ENCODE measurements at places on chromosomes 5 and 9.

GRCh38 chr5:1432296-1432695 is 12.9 kb downstream of the SLC6A3 start:
- no peak for DNase-seq

DNA sequence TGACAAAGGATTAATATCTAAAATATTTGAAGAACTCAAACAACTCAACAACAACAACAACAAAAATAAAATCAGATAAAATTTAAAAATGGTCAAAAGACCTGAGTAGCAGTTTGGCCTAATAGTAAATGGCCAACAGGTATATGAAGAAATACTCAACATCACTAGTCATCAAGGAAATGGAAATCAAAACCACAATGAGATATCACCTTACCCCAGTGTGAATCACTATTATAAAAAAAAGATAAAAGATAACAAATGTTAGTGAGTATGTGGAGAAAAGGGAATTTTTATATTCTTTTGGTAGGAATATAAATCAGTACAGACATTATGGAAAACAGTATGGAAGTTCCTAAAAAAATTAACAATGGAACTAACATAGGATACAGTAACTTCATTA is 247.9 kb upstream of the TRPC7 start:
- no peak for DNase-seq

GRCh38 chr9:130498298-130498917 is 53.6 kb downstream of the ASS1 start:
- no peak for DNase-seq

- DNase-seq: no peak
These were observed 355.1 kb upstream of the GRIA1 start for GRCh38 chr5:153135411-153135810.

- DNase-seq: no peak
These were observed 165.4 kb upstream of the LHFPL2 start for GRCh38 chr5:78813906-78814530.

DNA sequence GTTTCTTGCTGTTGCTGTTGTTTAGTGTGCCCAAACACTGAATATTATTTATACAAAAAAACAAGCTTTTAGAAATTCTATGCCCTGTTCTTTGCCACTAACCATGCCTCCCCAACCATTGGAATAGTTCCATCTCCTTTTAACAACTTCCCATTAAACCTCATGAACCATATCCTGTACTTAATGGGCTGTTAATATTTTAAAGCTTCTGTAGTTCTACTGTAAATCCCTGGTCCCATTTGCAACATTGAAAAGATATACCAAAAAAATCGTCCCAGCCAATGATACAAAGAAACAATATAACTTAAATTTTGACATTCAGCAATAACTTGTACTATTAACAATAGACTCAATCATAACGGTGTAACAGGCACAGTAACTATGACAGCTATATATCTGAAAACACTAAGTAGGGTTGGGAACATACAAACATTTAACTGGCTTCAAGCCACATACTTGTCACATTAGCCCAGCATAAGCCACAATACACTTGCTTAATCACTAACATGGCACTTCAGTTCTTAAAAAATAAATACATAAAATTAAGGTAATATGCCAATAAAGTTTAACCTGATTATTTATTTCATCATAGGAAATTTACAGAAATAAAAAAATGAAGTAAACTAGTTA is 86.1 kb downstream of the ADAMTS6 start:
- DNase-seq: no peak

GRCh38 chr5:776862-777711 is 7.4 kb downstream of the ZDHHC11B start:
- no peak for DNase-seq

GRCh38 chr5:73027361-73027760 is 71.5 kb downstream of the FCHO2 start:
- no peak for DNase-seq

- no peak for DNase-seq
These were observed 891 bp downstream of the IRX4 start for GRCh38 chr5:1881731-1882336.

- DNase-seq: no peak
These were observed 234.1 kb upstream of the DMRT1 start for GRCh38 chr9:607417-607816.

DNA sequence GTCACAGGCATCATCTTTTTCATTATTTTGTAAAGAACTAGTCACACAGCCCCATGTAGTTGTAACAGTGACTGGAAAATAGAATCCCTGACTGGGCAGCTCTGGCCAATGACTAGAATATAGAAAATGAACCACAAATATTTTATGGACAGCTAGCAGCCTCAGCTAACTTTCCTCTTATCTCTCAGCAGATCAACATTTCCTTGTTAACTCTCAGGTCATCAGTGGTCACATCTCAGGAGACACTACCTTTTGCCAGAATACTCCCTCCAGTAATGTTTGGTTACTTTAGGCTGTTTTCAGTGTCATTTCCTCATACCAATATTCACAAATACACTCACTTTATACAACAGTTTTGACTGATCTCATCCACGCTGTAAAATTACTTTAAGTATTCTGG is 43.9 kb downstream of the FAM169A start:
- DNase-seq: no peak

- no peak for DNase-seq
These were observed 88.9 kb downstream of the PCSK5 start for GRCh38 chr9:75979362-75979761.

DNA sequence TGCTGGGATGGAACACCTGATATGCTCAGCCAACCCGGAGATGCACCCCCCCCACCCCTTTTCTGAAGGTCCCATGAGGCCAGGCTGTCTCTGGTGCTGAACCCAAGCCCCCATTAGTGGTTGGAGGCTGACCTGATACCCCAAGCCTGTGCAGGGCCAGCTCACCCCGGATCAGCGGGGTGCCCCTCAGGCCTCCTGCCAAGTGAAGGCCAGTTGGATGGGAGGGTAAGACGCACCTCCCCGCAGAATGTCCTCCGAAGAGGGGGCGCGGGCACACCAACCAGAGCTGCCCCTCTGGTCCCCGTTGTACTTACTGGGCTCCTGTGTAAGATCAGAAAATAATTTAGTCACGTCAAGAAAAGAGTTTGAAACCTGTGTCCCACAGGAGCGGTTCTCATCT is 76.8 kb upstream of the OTULINL start:
- no peak for DNase-seq

GRCh38 chr5:64818245-64818644 is 49.5 kb downstream of the CWC27 start:
- DNase-seq: no peak

DNA sequence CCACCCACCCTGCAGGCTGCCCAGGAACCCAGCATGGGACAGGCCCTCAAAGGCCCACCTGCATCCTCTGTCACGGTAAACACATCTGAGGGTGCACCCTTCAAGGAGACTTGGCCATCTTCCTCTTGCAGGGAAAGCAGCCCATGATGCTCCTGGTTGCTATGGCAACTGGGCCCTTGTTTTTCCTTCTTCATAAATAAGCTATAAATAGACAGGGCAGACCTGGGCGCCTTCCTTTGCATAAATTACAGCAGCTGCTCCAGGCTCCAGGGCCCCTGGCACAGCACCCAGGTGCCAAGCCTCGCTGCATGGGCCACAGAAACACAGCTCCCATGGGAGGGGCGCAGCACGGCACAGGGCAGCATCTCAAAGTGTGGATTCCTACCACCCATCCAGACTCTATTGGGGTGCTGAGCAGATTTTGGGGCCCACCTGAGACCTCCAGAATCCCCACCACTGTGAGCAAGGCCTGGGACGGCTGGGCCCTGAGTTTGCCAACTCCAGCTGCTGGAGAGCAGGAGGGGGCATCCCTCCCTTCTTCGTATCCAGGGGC is 5.8 kb upstream of the PSMB7 start:
- no peak for DNase-seq

DNA sequence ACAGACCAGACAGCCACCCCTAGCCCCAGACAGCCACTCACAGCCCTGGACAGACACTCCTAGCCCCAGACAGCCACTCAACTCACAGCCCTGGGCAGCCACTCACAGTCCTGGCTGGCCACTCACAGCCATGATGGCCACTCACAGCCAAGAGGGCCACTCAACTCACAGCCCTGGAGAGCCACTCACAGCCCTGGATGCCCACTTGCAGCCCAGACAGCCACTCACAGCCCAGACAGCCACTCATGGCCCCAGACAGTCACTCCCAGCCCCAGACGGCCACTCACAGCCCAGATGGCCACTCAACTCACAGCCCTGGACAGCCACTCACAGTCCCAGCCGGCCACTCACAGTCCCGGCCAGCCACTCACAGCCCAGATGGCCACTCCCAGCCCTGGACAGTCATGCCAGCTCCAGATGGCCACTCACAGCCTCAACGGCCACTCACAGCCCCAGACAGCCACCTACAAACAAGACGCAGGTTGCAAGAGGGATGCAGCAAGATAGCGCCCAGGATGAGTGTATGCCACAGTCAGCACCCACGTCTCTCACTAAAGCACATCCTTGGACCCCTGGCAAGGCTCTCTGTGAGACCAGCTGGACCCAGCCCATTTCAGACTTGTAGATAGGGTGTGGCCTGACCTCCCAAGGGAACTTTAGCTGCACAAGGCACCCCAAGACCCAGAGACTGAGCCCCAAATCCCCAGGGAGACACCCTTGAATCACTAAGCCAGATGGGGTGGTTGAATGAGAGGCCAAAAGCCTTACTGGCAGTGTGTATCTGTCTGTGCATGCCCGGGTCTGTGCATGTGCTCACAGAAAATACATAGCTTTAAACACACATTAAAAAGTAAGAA is 22.4 kb downstream of the ZDHHC11B start:
- no peak for DNase-seq

- no peak for DNase-seq
These were observed 315.4 kb downstream of the CDK5RAP2 start for GRCh38 chr9:120264528-120264927.

DNA sequence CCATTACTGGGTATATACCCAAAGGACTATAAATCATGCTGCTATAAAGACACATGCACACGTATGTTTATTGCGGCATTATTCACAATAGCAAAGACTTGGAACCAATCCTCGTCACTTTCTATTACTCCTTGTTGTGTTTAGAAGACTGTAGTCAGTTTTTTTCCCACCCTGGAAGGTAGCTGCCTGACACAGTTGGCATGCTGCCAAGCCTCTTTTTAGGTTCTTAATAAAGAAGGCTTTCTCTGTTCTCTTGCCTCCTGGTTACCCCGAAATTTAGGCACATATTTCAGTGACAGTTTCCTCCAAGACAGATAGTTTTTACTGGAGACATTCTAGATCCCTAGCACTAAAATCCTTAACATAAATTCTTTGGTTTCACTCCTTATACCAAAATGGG is 205.4 kb upstream of the PCSK5 start:
- no peak for DNase-seq

- DNase-seq: peak; percentile 86
These were observed 549 bp upstream of the CARD19 start for GRCh38 chr9:93095205-93096130.

DNA sequence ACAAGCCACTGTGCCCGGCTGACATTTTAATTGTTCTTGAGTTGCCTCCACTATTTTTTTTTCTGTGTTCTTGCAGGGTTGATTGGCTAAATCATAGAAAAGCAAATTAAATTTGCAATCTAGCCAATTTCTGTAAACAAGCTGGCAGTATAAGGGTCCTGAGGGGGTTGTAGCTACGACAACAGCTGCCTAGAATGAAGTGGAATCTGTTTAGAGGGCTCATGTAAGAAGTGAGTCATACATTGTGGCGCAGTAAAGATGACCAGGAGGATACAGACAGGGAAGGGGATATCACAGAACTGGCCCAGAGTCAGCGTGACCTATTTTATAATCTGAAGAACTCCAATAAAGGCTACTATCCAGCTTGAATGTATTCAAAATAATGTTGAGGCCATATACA is 82.2 kb upstream of the TLE1 start:
- DNase-seq: no peak

GRCh38 chr9:83670381-83670780 is 37.4 kb downstream of the UBQLN1 start:
- DNase-seq: no peak

DNA sequence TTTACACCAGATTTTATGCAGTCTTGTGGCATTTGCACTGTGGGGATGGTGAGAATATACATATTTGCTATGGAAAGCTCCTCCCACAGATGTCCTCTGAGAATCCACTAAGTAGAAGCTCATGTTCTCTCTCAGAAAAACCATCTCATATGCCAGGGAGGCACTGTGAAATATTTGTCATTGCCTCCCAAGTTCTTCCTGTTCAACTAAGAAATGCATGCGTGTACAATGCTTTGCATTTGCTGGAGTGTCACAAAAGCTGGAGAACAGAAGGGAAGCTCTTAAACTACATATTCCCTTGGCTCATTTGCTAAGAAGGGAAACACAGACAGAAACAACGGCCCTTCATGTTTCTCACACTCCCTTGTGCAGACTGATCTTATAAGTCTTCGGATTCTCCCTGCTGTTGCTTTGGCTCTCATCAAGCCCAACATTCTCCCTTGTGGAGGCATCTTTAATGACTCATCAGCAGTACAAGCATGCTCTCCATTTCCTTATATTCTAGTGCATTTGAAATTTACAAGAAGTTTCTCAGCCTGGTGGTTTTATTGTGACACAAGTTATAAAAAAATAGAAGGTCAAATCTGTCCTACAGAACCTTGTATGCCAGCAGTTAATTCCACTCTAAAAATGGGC is 220.6 kb downstream of the TRIM36 start:
- DNase-seq: no peak

DNA sequence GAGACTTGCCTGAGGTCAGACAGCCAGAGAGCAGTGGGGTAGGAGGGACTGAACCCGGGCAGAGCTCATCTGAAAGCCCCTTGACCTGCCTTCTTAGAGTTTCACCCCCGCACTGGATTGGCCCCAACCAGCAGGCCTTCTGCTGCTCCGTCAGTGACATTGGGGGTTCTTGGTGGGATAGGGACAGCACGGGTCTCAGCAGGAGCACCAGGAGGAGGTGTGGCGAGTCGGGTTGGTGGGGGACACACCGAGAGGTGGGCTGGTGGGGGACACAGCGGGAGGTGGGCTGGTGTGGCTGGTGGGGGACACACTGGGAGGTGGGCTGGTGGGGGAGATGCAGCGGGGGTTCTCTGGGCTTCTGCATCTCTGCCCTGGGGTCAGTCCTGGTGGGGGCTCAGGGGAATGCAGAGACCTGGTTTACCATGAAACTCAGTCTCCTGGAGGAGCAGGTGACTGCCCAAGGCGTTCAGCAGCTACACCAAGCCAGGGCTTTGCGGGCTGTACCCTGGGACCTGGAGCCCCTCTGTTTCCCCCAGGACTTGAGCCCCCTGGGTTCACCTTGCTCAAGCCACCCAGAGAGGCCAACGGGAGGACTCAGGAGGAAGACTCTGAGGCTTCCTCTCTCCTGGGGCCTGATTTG is 28.1 kb upstream of the RNU6ATAC start:
- DNase-seq: no peak

DNA sequence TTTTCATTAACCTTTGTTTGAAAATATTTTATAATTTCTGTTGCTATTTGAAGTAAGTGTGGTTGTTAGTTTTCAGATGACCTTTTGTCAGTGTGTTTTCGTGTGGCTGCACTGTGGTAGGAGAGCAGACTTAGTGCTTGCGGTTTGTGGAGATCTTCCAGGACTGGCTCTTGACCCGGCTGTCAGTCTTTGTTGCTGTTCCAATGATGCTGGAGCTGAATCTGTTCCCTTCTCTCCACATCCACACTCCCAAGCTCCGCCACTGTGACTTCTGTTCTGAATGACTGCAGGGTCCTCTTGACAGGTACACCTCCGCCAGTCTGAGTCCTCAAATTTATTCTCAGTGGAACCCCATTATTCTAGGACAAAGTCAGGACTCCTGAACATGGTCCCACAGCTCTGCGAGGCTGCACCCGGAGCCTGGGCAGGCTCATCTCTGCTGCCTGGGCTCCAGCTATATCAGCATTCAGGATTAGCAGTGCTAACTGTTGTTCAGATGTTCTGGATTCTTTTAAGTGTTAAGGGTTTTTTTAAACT is 126.0 kb downstream of the WNK2 start:
- DNase-seq: no peak
